ENCODE measurements at places on chromosomes 5 and 9. TPM values are rescaled to one million over a fixed set of nuclear protein-coding genes. Genes with fewer than 3 reads are reported as not detected.

The IL3 gene
- total RNA-seq = not detected

The CCL27 gene
- total RNA-seq = not detected

The DNAH5 gene
- total RNA-seq = 0.75 TPM

The ZBED3 gene
- total RNA-seq = 6.5 TPM

The LCN9 gene
- not detected for total RNA-seq

The SAPCD2 gene
- total RNA-seq = 0.26 TPM

The SLC1A3 gene
- 24.9 TPM for total RNA-seq

DNA sequence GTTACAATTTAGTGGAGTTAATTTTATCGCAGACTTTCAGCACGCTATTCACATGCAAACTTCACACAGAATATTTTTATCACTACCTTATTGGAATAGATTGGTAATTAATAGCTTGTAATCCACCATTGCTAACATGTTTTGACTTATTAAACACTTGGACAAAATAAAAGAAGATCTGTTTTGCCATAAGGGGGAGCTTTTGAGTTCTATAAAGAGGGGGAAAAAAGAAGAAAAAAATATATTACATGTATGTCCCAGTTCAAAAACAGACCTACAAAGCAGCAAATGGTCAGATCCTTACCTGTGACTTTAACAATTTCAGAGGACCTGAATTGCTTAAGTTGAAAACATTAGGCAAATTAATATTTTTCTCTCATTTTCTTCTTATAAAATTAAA lies 1.2 kb upstream of the PAPPA start:
- peaks cover 37% of the 10 kb centered on the region for H3K4me1 ChIP-seq
- H3K27me3 ChIP-seq = peaks cover 78% of the 10 kb centered on the region
- DNase-seq = no peak
- no peak overlapping the region for H3K4me3 ChIP-seq

DNA sequence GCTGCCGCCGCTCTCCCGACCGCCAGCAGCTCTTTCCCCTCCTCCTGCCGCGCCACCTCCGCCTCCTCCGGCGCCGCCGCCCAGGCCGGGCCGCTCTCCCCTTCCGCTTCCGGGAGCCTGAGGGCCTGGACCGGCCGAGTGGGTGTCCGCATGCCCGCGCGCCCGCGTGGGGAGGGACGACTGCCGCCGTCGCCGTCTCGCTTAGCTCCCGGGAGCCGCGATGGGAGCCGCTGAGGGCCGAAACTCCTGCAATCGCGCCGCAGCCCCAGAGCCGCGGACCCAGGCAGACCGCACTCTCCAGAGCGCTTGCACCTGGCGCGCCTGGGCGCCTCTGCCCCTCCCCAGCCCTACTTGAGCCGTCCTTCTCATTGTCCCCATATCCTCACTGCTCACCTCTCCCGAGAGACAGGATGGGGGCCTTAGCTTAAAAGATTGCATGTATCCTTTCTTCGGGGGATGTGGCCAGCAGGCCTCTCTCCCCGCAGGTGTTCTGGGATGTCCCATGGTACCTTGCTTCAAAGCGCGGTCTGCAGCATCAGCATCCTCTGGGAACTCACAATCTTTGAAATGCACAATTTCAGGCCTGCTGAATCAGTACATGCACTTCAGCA lies at the start of gene ZDHHC21:
Gene ZDHHC21, minus strand, starts transcription at position 182 of the 611 bp plus-strand sequence. CDS start 19,092 bp downstream, outside the sequence.
- no peak for DNase-seq
- H3K4me1 ChIP-seq = peaks cover 23% of the 10 kb centered on the region
- H3K36me3 ChIP-seq = peaks cover 16% of the 10 kb centered on the region
- H3K27ac ChIP-seq = peak within 1 kb of the TSS; percentile 64
- H3K4me3 ChIP-seq = peak within 1 kb of the TSS; percentile 89

DNA sequence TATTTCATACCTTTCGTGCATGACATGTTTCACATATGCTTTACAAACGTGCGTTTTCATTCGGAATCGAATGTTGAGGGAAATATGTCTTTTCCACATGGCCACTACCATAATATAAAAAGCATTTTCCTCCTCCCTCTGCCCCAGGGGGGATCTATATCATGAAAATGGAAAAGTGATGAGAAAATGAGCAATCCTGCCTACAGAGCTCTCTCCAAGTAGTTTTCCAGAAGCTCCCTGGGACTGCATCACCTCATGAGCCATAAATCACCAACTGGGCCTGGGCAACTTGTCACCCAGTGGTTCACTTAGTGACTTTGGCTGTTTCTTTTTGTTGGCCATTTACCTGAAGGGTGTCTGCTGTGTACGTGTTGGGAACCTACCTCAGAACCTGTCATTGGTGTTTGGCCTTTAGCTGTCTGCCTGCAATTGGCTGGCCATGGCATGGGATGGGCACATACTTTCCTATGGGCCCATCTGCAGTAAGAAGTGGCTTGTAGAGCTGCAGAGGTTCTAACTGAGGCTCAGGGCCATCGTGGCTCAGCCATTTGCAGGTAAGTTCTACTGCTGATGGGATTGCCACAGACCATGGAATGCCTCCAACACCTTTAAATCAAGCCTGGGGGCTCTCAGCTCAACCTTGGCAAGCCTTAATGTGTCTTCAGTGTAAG lies 9.5 kb upstream of the TIFAB start:
- no peak overlapping the region for H3K27ac ChIP-seq
- no peak for DNase-seq
- H3K27me3 ChIP-seq = no peaks in the 10 kb centered on the region
- no peaks in the 10 kb centered on the region for H3K36me3 ChIP-seq

GRCh38 chr5:125413496-125414274 lies 667.2 kb upstream of the ZNF608 start:
- no peaks in the 10 kb centered on the region for H3K36me3 ChIP-seq
- no peak for DNase-seq
- no peaks in the 10 kb centered on the region for H3K27me3 ChIP-seq

DNA sequence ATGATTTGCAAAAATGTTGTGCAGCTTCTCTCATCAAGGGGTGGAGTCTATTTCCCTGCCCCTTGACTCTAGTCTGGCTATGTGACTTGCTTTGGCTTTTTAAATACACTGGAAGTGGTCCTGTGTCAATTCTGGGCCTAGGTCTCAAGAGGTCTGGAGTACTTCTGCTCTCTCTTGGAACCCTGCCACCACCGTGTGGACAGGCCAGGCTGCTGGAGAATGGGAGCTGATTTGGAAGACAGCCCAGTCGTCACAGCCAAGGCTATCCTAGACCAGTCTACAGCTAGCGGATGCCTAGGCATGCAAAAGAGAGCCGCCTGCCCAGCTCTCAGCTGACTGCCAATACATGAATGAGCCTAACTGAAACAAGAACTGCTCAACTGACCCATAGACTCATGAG lies 56.7 kb upstream of the CLINT1 start:
- no peaks in the 10 kb centered on the region for H3K27me3 ChIP-seq
- H3K36me3 ChIP-seq = no peaks in the 10 kb centered on the region
- DNase-seq = no peak

DNA sequence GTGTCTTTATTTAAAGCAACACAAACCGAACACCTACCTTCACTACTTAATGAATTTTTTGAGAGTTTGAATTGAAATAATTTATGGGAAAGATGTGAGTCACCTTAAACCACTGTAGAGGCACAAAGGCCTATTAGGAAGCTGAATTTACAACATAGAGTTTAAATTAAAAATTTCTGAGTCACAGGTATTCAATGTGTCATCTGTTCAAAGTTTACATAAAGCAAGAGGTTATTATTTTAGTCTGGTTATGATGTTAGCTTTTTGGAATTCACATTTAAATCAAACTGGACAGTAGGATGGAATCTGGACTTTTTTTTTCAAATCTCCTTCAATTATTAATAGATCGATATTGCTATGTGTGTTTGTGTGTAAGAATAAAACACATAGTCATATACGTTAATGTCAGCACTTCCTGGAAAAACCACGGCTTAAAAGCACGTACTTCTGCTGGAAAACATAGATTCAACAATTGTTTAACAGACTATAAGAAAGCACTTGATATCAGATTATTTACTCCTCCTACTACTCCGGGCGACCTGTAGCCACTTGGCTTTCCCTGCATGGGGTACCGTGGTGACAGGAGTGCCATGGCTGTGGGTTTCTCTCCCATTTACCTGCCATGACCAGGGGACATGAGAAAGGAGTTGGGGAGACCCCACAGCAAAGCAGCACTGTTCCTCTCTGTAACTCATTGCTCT lies 638.6 kb downstream of the SEMA5A start:
- H3K36me3 ChIP-seq = no peaks in the 10 kb centered on the region
- no peaks in the 10 kb centered on the region for H3K4me1 ChIP-seq
- no peak overlapping the region for H3K27ac ChIP-seq

DNA sequence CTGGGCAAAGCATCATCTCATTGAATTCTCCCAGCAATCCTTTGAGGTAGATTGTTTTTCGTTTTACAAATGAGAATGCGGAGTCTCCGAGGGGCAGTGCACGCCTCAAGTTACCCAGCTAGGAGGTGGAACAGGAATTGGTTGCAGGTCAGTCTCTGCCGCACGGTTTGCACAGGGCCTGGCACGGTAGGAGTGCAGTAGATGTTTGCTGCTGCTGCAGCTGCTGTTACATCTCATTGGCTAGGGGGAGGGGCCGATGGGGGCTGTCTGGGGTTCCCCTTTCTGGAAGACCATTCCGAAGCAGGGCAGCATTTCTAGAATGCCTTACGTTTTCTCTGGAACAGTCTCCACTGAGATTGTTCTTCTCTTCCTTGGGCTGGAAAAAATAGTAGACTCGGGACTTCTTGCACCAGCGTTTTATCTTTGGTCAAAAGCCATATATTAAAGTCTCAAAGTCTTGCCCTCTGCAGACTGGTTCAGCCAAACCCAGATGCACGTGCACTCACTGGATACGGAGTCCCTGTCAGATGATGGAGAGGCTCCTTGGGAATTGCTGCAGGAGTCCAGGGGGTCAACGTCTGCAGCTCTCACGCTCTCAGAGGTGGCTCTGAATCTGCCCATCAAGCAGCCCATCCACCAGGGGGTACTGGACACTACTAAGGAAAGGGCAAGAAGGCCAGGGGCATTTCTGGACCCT lies 1.2 kb downstream of the USP20 start:
- no peak for DNase-seq
- H3K4me1 ChIP-seq = peaks cover 51% of the 10 kb centered on the region

- no peak overlapping the region for H3K27ac ChIP-seq
- no peak for DNase-seq
- H3K27me3 ChIP-seq = no peaks in the 10 kb centered on the region
Measured at GRCh38 chr9:7055171-7055903, 297.6 kb downstream of the KDM4C start.

GRCh38 chr9:83299571-83299970 lies 236.6 kb upstream of the RASEF start:
- H3K4me1 ChIP-seq = peaks cover 7% of the 10 kb centered on the region
- DNase-seq = no peak
- H3K27ac ChIP-seq = no peak overlapping the region

DNA sequence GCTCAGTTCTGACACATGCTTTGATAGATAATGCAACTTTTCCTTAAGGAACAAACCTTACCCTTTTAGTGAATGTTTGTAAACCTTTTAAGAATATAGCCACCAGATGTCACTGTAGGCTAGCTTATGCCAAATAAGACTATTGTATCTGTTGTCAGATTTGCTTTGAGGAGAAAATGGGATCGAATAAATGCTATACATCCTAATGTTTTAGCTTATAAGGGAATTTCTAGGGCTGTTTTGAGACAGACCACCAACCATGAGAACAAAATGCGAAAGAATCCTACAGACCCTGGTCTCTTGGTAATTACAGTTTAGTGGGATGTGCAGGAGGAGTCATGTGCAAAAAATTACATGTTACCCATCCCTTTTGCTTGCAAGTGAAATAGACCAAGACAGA lies 127.6 kb upstream of the NMUR2 start:
- H3K4me1 ChIP-seq = peaks cover 3% of the 10 kb centered on the region
- DNase-seq = no peak
- H3K4me3 ChIP-seq = no peak overlapping the region
- no peak overlapping the region for H3K27ac ChIP-seq
- no peaks in the 10 kb centered on the region for H3K36me3 ChIP-seq

DNA sequence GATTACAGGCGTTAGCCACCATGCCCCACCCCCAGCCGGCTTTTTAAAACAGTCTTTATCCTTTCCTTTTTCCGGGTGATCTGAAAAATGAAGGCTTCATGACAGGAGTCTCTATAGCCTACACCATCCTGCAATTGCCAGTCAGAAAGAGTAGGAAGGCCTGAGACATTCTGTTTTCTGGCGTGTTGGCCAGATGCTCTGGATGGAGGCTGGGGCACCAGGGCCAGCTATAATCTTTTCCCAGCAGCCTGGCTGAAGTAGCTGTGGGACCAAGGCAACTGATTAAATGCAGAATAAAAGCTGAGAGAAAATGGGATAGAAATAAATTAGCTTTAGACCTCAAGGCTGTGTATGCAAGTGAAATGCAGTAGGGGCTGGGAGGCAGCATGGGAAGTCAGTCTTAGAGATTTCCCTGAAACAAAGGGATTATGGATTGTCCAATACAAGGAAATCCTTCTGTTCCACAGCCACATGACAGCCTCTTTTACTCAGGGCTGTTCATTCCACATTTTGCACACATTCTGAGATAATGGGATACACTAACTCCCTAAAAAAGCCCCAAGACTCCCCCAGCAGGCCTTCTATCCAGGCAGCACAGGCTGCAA lies 116.0 kb upstream of the LRRTM2 start:
- peak; percentile 53 for DNase-seq
- no peaks in the 10 kb centered on the region for H3K36me3 ChIP-seq
- no peak overlapping the region for H3K27ac ChIP-seq
- no peak overlapping the region for H3K4me3 ChIP-seq
- H3K4me1 ChIP-seq = no peaks in the 10 kb centered on the region
- H3K27me3 ChIP-seq = no peaks in the 10 kb centered on the region

DNA sequence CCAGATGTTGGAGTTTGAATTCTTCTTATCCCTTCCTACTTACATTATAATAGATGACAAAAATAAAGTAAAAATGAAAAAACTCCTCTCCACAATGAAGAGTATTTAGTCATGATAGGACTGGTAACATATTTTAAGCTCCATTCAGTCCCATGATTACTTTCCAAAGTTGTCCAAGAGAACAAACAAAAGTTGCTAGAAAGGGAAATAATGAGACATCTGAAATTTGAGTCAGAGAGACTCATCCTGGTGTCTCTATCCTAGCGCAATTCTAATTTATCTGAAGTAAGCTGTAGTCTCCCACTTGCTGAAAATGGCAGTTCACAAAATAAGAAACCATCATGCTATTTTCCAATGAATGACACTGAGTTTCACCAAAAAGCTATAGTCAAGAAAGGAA lies 152.2 kb downstream of the BNC2 start:
- H3K4me1 ChIP-seq = peaks cover 57% of the 10 kb centered on the region
- no peaks in the 10 kb centered on the region for H3K27me3 ChIP-seq
- no peak overlapping the region for H3K4me3 ChIP-seq
- DNase-seq = no peak

GRCh38 chr9:106897236-106897635 lies 34.3 kb downstream of the ZNF462 start:
- no peak overlapping the region for H3K27ac ChIP-seq
- no peak overlapping the region for H3K4me3 ChIP-seq
- no peaks in the 10 kb centered on the region for H3K27me3 ChIP-seq
- DNase-seq = no peak

- no peaks in the 10 kb centered on the region for H3K4me1 ChIP-seq
- H3K4me3 ChIP-seq = no peak overlapping the region
- no peaks in the 10 kb centered on the region for H3K36me3 ChIP-seq
Measured at GRCh38 chr9:26205261-26205660, 527.0 kb upstream of the TUSC1 start.

DNA sequence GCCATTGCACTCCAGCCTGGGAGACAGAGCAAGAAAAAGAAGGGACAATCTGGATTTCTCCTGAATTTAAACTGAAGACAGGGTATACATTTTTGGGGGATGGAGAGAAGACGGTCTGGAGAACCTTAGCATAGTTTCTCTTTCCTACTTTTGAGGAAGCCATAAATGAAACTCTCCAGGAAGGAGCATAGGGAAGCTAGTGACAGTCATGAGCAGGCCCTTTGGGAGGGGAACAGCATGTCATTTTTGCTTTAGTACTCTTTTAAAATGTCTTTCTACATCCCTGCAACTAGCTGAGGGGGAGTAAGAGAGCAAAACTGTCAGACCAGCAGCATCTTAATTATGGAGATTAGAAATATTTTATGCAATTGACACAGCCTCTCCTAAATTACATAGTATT lies 8.2 kb upstream of the SLC44A1 start:
- no peaks in the 10 kb centered on the region for H3K36me3 ChIP-seq
- no peaks in the 10 kb centered on the region for H3K4me1 ChIP-seq
- no peak for DNase-seq
